ENCODE measurements at places on chromosomes 2 and 18.
A peak's percentile ranks its signal among the peaks of the same experiment; 100 is the strongest.

DNA sequence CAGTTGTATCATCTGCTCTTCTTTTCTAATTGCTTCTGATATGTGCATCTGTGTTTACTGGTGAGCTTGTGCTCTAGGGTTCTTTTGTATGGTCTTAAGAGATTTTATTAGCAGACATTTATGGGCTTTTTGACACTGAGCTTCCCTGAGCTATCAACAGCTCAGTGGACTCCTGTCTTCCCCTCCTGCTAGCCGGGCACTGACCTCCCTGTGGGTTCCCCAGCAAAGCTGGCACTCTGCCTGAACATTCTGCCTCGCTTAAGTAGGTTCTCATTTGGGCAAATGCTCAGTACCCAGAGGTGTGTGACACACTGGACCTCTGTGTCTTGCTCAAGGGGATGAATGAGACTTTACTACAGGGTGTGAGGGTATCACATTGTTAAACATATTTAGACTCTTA lies 15.8 kb downstream of the TRAF3IP1 start:
- no peak for DNase-seq

DNA sequence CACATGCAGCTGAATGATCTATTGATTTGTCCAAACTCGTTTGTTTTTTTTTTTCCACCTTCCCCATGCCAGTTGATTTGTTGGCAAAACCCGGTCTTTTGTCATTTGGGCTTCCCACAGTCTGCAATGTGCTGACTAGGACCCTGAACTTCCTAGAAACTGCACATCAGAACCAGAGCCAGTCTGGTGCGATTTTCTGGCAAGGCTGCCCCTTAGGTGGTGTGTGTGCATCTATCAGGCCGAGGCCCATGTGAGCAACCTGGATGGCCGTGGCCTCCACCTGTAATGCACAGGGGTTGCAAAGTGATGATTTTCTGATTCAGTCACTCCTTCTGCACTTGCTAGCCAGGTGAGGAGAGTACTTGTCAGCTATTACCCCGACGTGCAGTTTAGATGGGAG lies 47.8 kb downstream of the NCK2 start:
- DNase-seq = no peak

- no peak for DNase-seq
Measured at GRCh38 chr2:97737421-97738178, 24.2 kb downstream of the ZAP70 start.

GRCh38 chr18:1050012-1050657 lies 145.5 kb downstream of the ADCYAP1 start:
- DNase-seq = peak; percentile 26

GRCh38 chr18:73245345-73245744 lies 377.6 kb upstream of the NETO1 start:
- no peak for DNase-seq

GRCh38 chr2:141063406-141063805 lies 1067.4 kb downstream of the LRP1B start:
- no peak for DNase-seq

GRCh38 chr2:85734942-85735608 lies 18.7 kb upstream of the ATOH8 start:
- no peak for DNase-seq

GRCh38 chr2:204665771-204666170 lies 120.5 kb downstream of the PARD3B start:
- DNase-seq = no peak

GRCh38 chr18:40235323-40235722 lies 1719.7 kb upstream of the PIK3C3 start:
- no peak for DNase-seq

GRCh38 chr2:114400890-114401289 lies 41.6 kb upstream of the DPP10 start:
- DNase-seq = no peak

GRCh38 chr2:20565623-20566236 lies 85.2 kb downstream of the HS1BP3 start:
- no peak for DNase-seq

DNA sequence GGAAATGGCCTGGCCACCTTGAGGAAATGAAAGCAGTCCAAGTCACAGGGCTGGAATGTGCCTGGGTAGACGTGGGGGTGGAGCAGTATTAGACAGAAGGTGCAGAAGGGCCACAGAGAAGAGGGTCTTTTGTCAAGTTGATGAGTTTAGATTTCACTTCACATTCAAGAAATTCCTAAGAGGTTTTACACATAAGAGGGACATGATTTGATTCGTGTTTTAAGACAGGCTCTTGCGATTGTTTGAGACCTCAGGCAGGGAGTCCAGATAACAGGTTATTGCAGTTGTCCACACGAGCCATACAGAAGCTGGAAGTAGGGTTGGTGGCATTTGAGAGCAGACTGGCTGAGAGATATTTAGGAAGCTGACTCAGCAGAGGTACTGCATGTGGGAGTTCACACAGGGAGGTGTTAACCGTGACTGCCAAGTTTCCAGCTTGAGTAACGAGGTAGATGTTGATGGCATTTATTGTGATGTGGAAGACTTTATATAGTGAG lies 64.6 kb downstream of the NEB start:
- peak; percentile 33 for DNase-seq

DNA sequence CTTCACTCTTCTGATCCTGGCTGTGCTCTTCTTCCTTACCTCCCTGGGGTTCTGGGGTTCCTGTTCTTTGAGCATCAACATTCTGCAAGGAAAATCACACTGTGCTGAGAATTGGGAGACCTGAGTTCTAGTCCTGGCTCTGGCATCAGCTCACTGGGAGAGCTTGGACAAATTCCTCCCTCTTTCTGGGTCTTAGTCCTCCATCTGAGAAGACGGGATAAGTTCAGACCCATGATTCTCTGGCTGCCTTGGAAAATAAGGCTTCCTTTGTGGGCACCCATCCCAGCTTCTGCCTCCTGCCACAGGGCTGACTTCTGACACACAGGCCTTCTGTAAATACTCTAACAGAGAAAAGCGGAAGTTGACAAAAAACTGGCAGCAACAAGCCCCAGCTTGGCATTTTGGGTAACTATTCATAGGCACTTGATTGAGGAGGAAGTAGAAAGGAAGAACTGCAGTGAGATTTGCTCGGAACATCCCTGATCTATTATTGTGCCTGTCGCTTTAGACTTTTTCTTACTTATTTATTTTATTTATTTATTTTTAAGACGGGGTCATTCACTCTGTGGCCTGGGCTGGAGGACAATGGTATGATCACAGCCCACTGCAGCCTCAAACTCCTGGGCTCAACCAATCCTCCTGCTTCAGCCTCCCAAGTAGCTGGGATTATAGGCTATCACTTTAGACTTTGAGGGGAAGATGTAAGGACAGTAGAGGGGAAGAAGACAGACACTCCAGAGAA lies 7.9 kb downstream of the PCBP1 start:
- DNase-seq = no peak

- DNase-seq = no peak
Measured at GRCh38 chr2:134289225-134289624, 35.4 kb downstream of the MGAT5 start.

- no peak for DNase-seq
Measured at GRCh38 chr2:236739663-236740062, 170.0 kb downstream of the ACKR3 start.

DNA sequence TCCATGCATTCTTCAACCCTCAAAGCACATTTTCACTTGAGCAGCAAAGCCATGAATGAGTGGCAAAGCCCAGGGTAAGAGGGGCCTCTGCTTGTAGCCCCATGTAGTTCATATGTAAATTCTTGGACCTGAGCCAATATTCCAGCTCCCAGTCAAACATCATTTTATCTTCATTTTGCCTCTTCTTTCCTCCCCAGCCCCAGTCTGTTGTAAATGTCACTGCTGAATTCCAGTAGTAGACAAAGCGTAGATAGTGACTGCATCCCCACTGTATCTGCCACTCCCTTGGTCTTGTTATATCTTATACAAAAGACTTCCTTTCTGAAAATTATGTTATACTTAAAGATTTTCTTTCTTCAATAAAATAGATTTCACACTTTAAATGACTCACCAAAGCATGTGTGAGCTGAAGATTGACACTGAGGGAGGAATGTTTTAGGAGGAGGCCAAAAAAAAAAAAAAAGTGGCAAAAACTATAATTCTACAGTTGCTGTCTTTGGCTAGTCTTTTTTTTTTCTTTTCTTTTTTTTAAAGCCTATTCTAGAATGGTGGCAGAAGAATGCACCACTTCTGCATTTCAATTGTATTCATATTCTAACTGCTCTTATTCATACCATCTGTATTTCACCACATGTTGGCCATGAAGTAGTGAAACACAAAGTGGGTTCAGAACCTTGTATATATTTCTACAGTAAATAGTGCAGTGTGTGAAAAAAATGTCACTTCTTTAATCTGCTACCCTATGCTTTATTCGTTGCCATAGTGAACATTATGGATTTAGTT lies 306.1 kb downstream of the CPS1 start:
- DNase-seq = no peak

DNA sequence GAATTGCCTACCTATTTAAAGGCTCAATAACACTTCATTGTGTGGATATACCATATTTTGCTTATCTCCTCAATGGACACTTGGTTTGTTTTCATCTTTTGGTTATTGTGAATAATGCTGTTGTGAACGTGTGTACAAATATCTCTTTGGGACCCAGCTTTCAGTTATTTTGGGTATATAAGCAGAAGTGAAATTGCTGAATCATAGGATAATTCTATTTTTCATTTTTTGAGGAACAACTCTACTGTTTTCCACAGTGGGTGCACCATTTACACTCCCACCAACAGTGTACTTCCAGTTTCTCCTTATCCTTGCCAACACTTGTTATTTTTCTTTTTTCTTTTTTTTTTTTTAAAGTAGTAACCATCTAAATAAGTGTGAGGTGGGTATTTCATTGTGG lies 29.0 kb downstream of the PTPN4 start:
- DNase-seq = no peak

GRCh38 chr2:39304729-39305128 lies 61.0 kb upstream of the CDKL4 start:
- no peak for DNase-seq

DNA sequence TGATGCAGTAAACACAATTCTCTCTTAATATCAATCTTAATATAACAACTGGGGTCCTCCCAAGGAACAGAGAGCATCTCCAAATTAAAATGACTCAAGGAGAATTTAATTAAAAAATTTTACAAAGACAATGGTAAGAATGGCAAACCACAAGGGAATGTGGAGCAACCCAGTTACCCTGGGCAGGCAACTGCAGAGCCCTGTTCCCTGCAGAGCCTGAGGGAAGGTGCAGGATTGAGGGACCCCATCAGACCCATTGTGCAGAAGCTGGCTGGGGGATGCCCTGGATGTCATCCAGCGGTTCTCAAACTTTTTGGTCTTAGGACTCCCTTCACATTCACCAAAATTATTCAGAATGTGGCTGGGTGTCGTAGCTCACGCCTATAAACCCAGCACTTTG lies 262.8 kb downstream of the FBXO15 start:
- no peak for DNase-seq

DNA sequence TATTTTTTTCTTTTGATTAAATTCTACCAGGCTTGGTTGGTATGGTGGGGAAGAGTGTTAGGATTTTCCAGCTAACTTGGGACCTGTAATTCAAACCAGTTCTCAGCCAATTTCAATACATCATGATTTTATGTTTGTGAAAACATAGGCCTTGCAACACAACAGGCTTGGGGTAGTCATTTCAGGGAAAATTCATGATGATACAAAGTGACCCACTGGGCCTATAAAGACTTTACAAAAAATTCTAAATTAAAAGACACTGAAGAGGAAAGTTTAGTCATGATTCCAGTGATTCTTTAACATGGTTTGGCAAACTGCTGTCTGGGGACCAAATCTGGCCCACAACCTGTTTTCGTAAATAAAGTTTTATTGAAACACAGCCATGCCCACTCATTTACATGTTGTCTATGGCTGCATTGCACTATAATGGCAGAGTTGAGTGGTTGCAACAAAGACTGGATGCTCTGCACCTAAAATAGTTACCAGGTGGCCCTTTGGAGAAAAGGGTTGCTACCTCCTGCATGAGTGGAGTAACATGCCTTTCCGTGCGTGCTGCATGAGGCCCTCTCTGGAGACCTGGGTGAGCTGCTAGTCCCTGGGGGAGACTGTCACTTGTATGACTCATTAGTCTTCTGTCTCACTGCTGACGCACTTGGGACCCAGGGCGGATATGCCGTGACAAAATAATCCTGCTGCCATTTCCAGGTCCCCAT lies 73.6 kb downstream of the NPAS2 start:
- no peak for DNase-seq

DNA sequence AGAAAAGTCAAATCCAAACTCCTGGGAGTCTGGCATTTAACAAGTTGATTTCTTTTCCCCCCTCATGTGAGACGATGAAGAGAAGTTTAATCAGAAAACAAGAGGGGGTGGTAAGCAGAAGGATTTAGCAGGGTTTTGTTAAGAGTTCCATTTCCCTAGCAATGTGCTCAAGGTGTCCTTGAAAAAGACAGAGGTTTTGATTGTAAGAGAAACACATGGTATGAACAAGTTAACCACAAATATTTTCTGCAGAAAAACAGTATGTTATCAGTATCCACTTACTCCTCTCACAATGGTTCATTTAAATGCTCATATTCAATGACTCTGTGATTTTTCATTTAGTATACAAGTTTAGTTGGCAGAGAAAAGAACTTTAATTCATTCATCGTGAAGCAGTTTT lies 26.8 kb downstream of the LAMA1 start:
- no peak for DNase-seq

DNA sequence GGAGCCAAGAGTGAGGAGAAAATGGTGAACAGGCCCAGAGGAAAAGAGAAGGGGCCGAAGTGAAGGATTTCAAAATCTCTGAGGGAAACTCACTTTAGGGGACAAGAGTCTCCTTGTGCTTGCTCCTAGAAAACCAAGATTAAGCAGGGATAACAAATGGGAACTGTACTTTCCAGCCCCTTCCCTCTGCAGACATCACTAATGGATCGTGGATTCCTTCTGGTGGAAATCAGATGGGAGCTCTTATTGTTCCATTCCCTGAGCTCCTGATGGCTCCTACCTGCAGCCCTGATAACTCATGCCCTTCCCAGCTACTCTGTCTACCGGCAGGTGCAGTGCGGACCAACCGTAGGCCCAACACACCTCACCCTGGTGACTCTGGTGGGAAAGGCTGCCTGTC lies 20.6 kb upstream of the RESP18 start:
- DNase-seq = no peak

GRCh38 chr18:51537487-51537886 lies 340.0 kb upstream of the MEX3C start:
- peak; percentile 43 for DNase-seq

DNA sequence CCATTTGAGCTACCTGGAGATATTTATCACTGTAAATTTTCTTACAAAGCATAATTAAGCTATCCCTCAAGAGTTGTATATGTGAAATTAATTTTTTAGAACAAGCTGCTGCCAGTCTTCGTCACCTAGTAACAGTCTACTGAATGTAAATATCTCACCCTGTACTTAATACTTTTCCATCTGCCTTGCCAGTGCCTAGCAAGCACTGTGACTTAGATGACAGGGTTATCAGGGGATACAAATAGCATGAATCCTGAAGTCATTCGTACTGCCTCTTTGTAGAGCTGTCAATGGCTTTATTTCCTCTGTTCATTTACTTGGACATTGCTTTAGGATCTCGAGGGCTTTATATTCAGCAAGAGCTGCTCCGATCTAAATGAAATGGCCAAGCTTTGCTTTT lies 763.6 kb downstream of the ADCYAP1 start:
- no peak for DNase-seq

GRCh38 chr2:3608373-3609278 lies 13.7 kb downstream of the COLEC11 start:
- DNase-seq = no peak
